Activated naive CD4-positive, alpha-beta T cell treated with Interleukin-2 at 50 U/mL for 16 hours (primary cell): ENCODE measurements at places on chromosomes 2 and 18.

GRCh38 chr2:145220496-145220895 is 700.6 kb upstream of the ZEB2 start:
- no peak for DNase-seq

DNA sequence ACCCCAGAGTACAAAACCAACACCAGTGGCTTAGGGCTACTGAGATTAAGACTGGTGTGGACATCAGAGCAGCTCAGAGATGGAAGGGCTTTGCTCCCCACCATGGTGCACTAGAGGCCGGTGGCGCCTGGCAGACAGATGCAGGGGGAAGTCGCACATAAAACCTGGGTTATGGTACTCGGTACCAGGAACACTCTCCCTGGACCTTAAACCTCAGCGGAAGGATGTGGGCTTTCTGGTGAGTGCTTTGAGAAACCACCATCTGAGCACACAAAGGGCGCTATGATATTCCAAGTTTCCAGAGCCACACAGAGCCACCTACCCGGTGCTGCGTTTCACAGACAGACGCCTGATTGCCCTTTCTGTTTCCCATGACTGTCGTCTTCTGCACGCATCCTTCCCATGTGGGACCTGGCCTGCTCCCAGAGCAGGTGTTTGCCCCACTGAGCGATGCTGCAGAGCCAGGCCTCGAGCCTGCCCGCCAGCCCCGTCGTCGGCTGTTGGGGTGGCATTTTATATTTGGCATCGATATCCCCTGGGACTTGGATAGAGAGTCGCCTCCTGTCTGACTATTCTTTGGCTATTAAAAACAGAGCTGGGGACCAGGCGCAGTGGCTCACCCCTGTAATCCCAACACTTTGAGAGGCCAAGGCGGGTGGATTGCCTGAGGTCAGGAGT is 89.5 kb upstream of the ODC1 start:
- no peak for DNase-seq

GRCh38 chr2:6958616-6959235 is 41.5 kb downstream of the RNF144A start:
- DNase-seq = no peak

- DNase-seq = no peak
Observed at GRCh38 chr2:161206471-161207032, 46.3 kb downstream of the TANK start.

GRCh38 chr2:50749216-50749615 is 282.7 kb downstream of the NRXN1 start:
- no peak for DNase-seq

DNA sequence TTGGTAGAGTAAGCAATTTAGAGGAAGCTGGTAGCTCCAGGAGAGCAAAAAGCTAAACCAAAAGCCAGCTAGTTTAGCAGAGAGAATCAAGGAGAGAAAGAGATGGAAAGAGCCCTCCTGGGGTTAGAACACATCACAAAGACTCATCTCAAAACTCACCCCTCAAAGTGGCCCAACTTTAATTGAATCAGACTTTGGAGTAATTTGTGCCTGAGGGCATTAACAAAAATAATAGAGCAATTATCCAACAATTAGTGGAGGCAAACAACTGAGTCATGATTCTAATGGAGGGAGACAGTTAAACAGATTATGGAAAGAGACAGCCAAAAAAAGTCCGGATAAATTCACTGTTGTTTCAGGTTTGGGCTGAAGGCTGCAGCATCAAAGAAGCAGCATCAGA is 417.4 kb downstream of the KCNJ3 start:
- no peak for DNase-seq

DNA sequence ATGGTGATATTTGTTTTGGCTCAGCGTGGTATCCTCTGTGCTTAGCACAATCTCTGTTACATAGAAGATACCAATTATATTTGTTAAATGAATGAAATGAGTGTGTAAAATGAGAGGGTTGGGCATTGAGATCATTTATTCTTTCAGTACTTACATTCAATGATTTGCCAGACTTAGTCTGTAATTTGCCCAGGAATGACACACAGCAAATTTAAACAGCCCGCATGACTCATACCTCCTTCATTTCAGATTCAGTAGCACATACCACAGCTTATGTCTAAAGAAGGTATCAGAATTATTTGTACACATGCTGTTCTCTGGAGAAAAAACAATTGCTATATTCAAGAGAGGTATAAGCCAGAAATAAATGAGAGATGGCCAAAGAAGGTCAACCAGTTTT is 37.0 kb downstream of the KLHL14 start:
- no peak for DNase-seq

DNA sequence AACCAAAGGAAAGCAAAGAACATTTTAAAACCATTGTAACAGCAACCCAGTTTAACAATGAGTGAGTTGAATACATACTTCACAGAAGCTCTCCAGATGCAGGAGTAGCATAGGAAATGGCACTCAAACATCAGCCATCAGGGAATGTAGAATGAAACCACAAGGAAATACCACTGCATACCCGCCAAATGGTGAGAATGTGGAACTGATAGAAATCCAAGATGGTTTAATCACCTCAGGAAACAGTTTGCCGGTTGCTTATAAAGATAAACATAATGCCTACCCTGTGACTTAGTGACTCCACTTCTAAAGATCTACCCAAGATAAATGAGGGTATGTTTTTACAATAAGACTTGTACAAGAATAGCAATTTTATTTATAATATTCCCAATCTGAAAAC is 132.0 kb downstream of the GALNT1 start:
- DNase-seq = no peak

DNA sequence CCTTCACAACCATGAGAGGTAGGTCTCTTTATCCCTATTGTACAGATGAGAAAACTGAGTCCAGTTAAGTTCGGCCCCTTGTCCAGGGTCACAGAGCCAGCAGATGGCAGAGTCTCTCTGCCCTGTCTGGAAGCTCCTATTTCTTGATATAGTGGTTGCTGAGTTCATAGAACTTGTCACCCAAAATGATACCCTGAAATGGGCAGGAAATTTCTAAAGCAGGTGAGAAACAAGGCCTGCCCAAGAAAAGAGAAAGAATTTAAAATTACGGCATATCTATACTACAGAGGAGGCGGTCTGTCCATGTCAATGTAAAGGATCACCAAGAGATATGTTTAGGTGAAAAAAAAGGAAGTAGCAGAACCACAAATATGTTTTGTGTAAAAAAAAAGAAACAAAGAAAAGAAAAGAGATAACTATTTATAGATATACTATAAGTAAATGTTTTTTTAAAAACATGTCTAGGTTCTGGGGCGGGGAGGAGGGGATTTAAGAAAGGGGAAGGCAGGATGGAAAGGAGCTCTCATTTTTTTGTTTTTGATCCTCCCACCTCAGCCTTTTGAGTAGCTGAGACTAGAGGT is 39.8 kb downstream of the MYO7B start:
- no peak for DNase-seq
